Stimulated activated CD4-positive, alpha-beta T cell treated with anti-CD3 and anti-CD28 coated beads, Interleukin-15, amount 100 ng/mL, for 48 hours (primary cell): ENCODE measurements at places on chromosomes 11 and 22.

GRCh38 chr11:59053387-59053786 lies 32.7 kb upstream of the GLYATL1B start:
- DNase-seq: peak; percentile 63

GRCh38 chr11:14892577-14892976 lies 546 bp upstream of the CYP2R1 start:
- DNase-seq: no peak

GRCh38 chr22:48305726-48306235 lies 1521.9 kb downstream of the BRD1 start:
- no peak for DNase-seq

GRCh38 chr11:45794169-45794568 lies 10.8 kb upstream of the SLC35C1 start:
- DNase-seq: no peak

DNA sequence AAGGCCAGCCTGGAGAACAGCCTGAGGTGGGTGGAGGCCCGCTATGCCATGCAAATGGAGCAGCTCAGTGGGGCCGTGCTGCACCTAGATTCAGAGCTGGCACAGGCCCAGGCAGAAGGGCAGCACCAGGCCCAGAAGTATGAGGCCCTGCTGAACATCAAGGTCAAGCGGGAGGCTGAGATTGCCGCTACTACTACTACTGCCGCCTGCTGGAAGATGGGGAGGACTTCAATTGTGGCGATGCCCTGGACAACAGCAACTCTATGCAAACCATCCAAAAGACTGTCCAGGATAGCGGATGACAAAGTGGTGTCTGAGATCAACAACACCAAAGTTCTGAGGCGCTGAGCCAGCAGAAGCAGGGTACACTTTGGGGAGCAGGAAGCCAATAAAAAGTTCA lies 3.1 kb upstream of the TMEM218 start:
- DNase-seq: no peak

GRCh38 chr11:2390091-2390724 lies 10.3 kb upstream of the TSSC4 start:
- DNase-seq: no peak

DNA sequence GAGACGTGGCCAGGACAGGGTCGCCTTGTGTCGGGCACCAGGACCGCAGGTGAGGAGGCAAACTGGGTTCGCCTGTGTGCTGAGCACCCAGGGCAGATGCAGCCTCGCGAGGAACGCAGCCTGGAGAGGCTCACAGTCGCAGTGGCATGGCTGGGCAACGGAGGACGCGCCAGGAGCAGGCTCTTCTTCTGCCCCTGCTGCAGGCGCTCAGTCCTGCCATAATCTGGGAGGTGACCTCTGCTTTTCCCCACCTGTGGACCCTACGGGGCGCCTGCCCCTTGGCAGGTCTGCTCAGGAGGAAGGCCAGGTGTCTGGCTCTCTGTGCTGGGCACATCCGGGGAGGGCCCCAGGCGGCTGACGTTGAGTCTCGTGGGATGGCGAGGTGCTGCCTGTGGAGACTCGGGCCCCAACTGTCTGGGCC lies 1136.2 kb downstream of the BRD1 start:
- DNase-seq: no peak
